Iris pigment epithelial cell (primary cell): ENCODE measurements at places on chromosomes 5 and 9.

GRCh38 chr9:117926031-117926658, 221.9 kb downstream of the TLR4 start:
- peak; percentile 0 for DNase-seq

DNA sequence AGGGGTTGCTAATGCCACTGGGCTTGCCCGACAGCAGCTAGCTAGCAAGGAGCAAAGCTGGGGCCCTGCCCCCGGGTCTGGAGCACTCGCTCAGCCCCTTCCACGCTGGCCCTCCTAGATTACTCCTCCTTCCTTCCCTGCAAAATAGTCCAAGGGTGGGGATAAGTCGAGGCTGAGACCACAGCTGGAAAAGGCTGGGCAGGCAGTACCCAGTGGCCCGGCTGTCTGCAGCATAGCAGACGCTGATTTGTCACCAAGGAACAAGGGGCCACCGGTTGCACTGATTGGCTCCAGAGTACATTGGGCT, 73.9 kb downstream of the ADAMTS2 start:
- no peak for DNase-seq

- DNase-seq, result no peak
Observed at GRCh38 chr9:134435550-134436378, 109.5 kb downstream of the RXRA start.

DNA sequence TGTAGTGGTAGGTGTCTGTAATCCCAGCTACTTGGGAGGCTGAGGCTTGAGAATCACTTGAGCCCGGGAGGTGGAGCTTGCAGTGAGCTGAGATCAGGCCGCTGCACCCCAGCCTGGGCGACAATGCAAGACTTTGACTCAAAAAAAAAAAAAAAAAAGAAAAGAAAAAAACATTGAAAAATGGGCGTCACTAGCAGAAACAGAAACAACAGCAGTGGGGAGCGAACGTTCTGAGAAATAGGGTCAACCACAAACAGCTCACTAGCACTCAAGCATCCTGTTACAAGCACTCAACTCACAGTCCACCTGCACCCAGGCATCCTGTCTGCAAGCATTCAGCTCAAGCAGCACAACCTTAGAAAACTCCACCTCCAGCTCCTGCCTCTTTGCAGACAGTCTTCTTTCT, 17.2 kb downstream of the TRIM14 start:
- peak; percentile 59 for DNase-seq

DNA sequence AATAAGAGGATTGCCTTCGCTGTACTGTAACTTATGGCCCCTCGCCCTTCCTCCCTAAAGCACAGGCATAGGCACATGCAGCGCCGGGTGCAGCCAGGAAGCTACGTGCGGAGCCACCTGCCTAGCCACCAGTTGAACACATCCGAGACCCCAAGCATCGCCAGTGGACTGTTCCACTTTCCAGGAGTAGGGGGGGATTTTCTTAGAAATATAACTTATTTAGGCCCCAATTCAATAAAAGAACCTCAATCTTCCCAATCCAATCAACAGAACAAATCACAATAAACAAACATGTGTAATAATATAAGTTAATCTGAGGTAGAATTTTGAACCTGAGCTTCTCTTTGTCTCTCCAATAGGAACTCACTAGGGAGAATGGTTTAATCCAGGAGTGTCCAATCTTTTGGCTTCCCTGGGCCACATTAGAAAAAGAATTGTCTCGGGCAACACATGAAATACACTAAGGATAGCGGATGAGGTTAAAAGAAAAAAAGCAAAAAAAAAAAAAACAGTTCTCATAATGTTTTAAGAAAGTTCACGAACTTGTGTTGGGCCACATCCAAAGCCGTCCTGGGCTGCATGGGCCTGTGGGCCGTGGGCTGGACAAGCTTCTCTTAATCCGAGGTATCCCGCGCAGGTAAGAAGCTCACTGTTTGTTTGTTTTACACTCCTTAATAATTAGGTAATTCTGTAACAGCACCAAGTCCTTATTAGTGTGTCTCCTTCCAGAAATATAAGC, 22.0 kb upstream of the NIPBL start:
- DNase-seq, result no peak
